ENCODE measurements at places on chromosomes 6 and 20.

GRCh38 chr20:15196547-15197255 is 859.3 kb upstream of the FLRT3 start:
- no peak for DNase-seq

- DNase-seq = no peak
These were observed 36.5 kb downstream of the ANGPT4 start for GRCh38 chr20:879626-880025.

DNA sequence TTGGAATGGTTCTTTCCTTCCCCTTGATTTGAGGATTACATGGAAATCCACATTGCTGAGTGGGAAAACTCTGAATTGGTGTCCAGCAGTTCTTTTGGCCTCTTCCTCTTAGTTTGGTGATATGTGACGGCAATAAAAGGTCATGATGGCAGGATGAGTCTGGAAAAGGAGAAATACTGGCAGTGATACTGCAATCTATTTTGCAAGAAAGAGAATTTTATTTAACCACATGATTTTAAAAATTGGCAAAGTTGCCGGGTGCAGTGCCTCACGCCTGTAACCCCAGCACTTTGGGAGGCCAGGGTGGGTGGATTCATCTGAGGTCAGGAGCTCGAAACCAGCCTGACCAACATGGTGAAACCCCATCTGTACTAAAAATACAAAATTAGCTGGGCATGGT is 73.1 kb downstream of the ADTRP start:
- no peak for DNase-seq

- DNase-seq = no peak
These were observed 468.3 kb downstream of the CDC5L start for GRCh38 chr6:44855562-44856411.

DNA sequence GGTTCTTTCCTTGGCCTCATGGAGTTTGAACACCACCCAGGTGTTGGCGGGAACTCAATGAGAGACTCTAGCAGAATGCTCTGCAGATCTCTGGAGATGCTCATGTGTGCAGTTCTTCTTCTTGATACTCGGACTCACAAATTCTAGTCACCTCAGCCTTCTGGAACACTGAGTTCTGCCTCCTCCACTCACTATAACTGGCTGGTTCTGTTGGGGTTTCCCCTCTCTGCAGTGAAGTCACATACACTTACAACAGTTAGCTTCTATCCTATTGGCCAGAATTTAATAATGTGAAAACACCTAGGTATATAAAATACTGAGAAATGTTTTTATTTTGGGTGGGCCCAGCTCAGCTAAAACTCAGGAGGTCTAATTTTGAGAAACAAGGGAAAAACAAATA is 109.6 kb upstream of the HIVEP1 start:
- no peak for DNase-seq

GRCh38 chr6:34120953-34121675 is 24.8 kb downstream of the GRM4 start:
- no peak for DNase-seq

- no peak for DNase-seq
These were observed 148.5 kb upstream of the ATXN1 start for GRCh38 chr6:16909658-16910360.

GRCh38 chr6:32814145-32814544 is 2.7 kb downstream of the HLA-DOB start:
- DNase-seq = no peak

GRCh38 chr6:31836474-31837368 is 9.2 kb downstream of the HSPA1B start:
- no peak for DNase-seq

GRCh38 chr6:167742719-167743303 is 83.9 kb upstream of the AFDN start:
- no peak for DNase-seq

GRCh38 chr20:44218446-44218845 is 7.9 kb upstream of the OSER1 start:
- no peak for DNase-seq

GRCh38 chr20:36284751-36285150 is 21.4 kb upstream of the DLGAP4 start:
- no peak for DNase-seq

GRCh38 chr6:152166897-152167296 is 359.4 kb downstream of the ESR1 start:
- no peak for DNase-seq

DNA sequence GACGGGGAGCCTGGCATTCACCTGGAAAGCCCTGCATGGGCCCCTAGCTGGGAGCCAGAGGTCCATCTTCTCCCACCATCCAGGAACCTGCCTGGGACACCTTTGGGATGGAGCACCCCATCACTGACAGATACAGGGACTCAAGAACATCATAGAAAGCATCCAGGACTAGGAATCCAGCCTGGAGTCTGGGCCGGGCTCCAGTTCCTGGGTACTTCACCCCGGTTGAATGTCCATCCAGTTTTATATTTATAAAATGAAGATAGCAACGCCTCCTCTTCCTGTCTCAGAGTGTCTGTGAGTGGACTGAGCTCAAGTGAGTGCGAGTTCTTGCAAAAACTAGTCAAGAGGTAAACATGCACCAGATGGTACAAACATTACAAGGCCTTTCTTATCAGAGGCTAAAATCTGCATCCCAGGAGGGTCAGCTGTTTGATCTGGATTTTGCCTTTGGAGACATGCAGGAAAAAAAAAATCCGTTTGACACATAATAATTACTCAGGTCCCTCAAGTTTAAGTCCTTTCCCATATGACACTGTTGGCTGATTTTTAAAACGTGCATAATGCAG is 27.4 kb downstream of the ZC3H12D start:
- no peak for DNase-seq

- no peak for DNase-seq
These were observed 1.0 kb downstream of the CCN2 start for GRCh38 chr6:131949909-131950766.

- no peak for DNase-seq
These were observed 81.6 kb downstream of the PXDC1 start for GRCh38 chr6:3669916-3670315.

DNA sequence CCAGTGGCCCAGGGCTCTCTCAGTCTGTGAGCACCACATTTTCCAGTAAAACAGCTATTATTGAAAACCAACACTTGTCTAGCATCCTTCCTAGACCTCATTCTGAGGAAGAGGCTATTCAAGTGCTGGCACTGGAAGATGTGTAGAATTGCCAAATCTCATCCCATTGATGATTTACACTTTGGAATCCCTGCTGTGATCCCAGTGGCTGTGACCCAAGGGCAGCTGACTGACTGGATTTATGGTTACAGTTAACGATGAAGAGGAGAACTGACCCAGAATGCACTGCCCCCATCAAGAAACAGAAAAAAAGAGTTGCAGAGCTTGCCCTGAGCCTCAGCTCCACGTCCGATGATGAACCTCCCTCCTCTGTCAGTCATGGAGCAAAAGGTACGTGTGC is 2.4 kb downstream of the CMTR1 start:
- DNase-seq = no peak

DNA sequence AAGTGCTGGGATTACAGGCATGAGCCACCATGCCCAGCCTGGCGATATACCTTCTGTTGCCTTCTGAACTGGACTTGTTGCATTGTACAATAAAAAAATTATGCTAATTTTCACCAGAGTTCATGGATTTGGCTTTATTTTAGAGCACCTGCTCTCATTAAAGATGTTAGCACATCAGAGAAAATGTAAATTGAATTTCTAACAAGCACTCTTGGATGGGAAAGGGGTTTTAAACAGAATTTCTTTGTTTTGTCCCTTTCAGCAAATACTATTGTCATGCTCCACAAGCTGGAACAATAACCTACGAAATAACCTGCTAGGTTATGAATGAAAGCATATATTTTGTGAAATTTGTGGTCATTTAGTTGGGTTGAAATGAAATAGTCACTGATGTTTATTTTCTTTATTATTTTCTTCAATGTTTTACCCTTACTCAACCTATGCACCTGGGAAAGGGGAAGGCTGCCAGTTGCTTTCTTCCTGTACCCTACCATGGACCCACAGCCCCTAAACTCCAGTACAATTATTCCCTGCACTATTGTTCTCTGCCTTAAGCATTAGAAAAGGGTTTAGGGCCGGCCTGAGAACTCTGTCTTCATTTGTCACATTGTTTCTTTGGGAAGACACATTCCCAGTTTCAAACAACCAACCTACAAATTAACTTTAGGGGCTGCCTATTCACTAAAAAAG is 22.2 kb downstream of the ZDHHC14 start:
- DNase-seq = no peak

DNA sequence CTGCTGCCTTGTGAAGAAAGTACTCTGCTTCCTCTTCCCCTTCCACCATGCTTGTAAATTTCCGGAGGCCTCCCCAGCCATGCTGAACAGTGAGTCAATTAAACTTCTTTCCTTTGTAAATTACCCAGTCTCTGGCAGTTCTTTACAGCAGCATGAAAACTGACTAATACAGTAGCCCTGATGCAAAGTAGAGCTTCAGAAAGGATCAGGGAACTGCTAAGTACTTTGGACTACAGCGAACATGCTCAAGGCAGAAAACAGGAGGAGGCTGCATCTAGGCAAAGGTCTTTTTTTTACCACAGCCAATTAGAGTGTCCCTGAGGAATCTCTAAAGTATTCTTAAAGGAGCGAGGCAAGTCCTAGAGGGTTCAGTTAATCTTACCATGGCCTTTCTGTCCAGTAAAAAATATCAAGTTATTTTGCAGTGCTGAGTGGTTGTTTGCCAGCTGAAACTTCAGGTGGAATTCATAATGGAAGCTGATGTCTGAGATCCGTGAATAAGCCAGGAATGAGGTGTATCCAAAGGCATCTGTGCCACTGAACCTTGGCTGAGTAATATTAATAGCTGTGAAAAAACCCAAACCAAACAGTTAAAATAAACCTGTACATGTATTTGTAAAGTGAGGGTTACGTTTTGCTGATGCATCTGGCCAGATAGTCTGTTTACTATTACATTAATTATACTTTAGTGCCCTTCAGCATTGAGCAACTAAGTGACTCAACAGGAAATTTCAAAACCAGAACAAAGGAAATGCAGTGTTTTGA is 170.4 kb downstream of the PHF3 start:
- DNase-seq = no peak

- no peak for DNase-seq
These were observed 201.3 kb upstream of the BTBD3 start for GRCh38 chr20:11716239-11716944.

DNA sequence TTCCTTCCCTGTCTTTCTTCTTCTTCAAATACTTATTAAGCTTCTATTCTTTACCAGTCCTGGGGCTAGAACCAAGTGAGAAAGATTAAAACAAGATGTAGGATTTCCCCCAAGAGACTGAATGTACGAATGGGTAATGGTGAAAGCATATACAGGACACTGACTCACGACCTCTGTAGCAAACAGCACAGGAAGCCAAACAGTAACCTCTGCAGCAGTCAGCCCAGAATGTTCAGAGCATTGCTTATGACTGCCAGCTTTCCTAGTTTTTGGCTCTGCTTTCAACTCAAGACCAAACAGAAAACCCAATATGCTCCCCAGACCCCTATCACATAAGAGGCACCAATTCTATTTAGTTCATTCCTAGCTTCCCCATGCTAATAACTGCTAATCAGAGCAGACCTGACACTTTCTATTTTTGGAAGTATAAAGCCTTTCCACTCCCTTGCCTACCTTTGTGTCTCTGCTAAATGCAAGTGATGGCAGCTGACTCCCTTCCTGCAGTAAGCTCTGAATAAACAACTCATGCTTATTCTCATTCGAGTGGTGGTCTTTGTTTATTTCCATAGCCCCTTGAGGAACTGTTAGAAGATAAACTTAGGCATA is 690.6 kb downstream of the EPM2A start:
- DNase-seq = no peak

Data from activated CD8-positive, alpha-beta memory T cell treated with anti-CD3 and anti-CD28 coated beads for 48 hours (primary cell).